ENCODE measurements at places on chromosomes 7 and 10.
A peak's percentile ranks its signal among the peaks of the same experiment; 100 is the strongest.

- DNase-seq: no peak
Observed at GRCh38 chr7:156942708-156943090, 6.8 kb upstream of the NOM1 start.

GRCh38 chr10:43708262-43708661, 59.6 kb upstream of the ZNF32 start:
- DNase-seq: no peak

GRCh38 chr10:61944410-61945147, 43.1 kb downstream of the ARID5B start:
- DNase-seq: no peak

- DNase-seq: no peak
Observed at GRCh38 chr7:2225830-2226229, 6.9 kb downstream of the MAD1L1 start.

GRCh38 chr7:22332461-22332870, 24.5 kb downstream of the RAPGEF5 start:
- DNase-seq: no peak

GRCh38 chr10:98825741-98826140, 379.0 kb upstream of the HPS1 start:
- DNase-seq: no peak

GRCh38 chr10:111126077-111126476, 49.2 kb downstream of the ADRA2A start:
- no peak for DNase-seq

- no peak for DNase-seq
Observed at GRCh38 chr10:84076540-84077195, 62.6 kb upstream of the GHITM start.

DNA sequence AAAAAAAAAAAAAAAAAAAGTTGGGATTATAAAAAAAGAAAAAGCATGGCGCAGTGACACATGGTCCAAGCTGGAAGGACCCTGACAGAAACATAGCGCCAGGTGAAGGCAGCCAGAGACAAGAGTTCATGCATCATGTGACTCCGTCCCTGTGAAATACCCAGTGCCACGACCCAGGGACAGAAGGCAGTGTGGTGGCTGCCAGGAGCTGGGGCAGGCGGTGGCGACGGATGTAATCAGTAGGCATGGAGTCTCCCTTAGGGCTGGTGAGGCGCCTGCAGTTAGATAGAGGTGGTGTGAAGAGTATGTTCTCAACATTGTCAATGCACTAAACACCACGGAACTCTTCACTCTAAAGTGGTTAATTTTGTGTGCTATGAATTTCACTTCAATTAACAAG, 43.9 kb downstream of the STK32C start:
- no peak for DNase-seq

DNA sequence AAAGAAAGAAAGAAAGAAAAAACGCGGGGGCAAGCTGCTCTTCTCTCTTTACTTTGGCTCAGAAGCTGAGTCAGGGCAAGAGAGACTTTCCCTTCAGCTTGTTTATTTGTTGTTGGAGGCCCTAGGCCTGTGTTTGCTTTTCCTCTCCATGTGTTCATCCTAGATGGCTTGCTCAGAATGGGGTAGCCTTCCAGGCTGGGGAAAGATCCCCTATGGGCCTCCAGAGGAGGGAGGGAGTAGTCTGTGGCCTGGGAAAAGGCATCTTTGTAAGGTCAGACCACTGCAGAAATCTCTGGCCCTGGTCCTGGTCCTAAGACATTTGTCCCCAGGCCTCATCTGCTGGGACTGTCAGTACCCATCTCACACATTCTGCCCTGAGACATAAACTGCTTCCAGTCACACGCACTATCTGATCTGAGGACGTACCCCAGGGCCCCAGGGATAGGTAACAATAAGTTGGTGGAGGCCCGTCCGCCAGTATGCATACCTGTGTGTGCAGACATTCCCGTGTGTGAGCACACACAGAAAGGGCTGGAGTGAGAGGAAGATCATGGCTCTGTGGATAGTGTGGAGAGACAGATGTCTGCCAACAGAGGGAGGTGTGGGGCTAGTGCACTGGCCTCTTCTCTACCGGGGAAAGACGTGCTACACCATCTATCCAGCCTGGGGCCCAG, 4.9 kb upstream of the SCD start:
- DNase-seq: peak; percentile 35

DNA sequence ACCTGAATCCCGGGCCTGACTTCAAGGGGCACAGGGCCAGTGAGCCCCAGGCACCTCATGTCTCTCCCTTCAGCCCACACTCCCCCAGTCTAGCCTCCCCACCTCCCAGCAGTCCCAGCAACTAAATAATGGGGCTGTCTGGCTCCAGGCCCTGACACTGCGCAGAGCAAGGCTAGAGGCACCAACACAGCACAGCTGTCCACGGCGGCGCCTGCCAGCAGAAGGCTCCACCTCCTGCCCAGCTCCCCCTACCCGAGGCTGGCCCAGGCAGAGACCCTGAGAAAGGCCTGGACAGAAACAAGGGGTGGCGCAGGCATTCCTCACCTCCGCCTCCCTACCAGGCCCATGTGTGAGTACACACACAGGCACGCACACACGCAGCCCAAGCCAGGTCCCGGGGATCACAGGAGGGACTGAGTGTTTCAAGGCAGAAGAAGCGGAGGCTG, 6.1 kb downstream of the KCNH2 start:
- no peak for DNase-seq

DNA sequence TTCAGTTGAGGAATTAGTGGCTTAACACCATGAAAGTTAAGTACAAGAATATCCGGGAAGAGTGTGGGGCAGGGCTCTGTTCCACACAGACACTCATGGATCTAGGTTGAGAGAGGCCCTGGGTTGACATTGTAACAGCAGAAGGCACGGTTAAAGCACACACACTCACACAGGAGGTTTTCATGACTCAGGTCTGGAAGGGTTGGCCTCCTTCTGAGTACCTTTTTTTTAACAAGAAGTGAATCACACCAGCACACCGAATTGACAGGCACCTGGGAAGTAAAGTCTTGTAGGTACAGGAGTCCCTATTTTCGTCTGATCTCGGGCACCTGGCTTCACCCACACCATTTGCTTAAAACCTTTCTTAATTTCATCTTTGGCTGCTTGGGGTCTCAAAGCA, 509.4 kb upstream of the ADARB2 start:
- DNase-seq: no peak

GRCh38 chr7:15720849-15721471, 34.5 kb upstream of the MEOX2 start:
- DNase-seq: no peak

GRCh38 chr10:118669835-118670234, 74.4 kb upstream of the PRLHR start:
- no peak for DNase-seq

- DNase-seq: no peak
Observed at GRCh38 chr7:128108129-128108528, 76.9 kb upstream of the LRRC4 start.

DNA sequence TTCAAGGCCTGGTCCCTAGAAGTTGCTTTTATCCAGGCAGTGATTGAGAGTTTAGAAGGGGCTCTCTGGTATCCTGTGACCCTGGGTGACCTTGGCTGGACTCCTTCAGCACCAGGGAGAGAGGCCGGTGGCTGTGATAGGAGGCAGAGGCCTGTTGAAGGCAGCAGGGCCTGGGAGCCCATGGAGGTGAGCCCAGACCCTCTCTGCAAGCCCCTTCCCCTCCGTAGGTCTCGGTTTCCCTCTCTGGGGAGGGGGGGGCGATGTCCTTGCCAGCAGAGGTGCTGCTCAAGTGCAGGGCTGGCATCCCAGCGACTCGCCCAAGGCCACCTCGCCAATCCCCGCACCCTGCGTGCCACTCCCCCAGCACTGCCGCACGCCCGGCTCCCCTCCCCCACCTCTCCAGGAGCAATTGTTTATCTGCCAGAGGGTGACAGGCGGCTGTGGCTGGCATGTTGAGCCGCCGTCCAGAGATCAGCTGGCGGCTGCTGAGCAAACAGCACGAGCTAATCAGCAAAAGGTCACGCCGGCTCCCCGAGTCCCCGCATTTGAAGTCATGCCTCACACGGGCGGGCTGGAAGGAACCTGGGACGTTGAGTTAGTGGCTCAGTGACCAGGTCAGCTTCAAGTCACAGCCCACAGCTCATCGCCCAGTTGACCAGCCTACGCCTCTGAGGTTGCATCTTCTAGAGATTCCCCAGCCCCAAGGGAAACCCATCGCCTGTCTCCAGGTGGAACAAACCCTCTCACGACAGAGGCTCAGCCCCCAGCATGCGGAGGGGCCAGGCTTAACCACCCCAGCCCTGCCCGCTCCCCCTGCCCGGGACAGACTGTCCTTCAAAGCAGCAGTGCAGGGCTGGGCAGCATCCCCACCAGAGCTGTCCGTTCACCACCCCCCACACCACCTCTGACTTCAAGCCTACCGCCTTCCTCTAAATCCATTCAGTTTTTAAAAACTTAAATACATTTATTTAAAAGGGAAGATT, 43.7 kb downstream of the ELFN1 start:
- DNase-seq: no peak

GRCh38 chr7:118104812-118105441, 79.0 kb upstream of the LSM8 start:
- no peak for DNase-seq

GRCh38 chr7:85061456-85061855, 125.4 kb downstream of the SEMA3D start:
- DNase-seq: no peak

- no peak for DNase-seq
Observed at GRCh38 chr10:79077488-79078173, 8.9 kb downstream of the ZMIZ1 start.

DNA sequence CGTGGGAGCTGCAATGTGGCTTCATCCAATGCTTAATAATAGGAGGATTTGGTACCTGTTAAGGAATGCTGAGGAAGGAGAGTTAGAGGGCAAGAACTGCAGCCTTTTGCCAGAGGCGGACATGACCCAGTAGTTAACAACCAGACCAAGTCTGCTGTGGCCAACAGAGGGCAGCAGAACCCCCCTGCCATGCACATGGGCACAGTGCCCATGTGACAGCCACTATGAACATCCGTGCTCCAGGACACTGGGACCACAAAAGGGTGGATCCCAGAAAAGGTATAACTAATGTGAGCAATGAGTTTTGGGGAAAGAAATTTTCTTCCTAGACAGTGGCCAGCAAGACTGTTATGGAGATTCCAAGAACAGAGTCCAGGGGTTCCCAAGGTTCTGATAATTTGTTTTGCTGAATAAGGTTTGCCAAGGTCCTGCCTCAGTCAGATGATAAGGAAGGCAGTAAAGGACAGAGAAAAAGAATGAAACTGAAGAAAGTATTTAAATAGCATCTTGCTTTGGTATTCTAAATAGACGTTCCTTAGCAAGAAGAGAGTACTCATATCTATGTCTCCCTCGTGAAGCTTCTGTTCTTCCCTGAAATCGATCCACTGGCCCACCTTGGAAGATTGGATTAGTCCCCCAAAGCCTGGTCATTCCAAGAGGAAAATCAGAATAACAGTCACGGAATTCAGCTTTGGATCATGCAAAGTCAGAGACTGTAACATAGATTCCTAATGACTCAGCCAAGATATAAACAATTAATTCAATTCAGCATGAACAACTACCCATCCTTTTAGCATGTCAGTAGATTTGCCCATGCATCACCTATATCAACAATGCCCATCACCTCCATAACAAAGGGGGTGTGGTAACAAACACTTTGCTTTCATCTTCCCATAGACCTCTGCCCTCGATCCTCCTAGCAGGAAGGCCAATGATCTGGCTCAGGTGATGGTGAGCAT, 56.0 kb downstream of the LGI1 start:
- DNase-seq: peak; percentile 28

DNA sequence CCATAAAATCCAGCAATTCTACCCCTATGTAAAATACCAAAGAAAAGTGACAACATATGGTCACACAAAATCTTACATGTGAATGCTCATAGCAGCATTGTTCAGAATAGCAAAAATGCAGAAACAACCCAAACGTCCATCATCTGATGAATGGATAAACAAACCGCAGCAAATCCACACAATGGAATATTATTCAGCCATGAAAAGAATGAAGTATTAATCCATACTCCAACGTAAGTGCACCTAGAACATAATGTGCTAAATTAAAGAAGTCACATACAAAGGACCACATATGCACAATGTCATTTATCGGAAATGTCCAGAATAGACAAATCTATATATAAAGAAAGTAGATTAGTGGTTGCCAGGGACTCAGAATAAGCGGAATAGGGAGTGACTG, 57.4 kb downstream of the SMURF1 start:
- DNase-seq: no peak

GRCh38 chr10:55227967-55228366, 426.9 kb upstream of the PCDH15 start:
- no peak for DNase-seq

DNA sequence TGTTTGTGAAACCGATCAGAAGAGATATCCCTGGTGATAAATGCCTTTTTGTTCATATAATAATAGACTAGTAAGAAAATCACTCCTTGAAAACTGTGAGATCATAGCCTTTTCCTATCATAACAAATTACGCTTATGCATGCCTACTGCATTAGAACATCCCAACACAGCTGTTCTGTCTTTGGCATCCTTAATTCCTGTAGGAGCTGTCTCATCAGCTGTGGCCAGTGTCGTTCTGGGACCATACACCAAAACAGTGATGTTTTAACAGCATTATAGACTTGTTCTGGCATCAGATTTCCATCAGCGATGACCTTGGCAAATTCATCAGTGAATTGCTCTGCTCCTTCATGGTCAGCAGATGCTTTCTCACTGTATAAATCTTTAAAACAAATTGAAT, 423.6 kb upstream of the LRGUK start:
- DNase-seq: no peak

- DNase-seq: no peak
Observed at GRCh38 chr7:150983893-150984368, 5.8 kb upstream of the KCNH2 start.

GRCh38 chr10:99630433-99630832, 10.2 kb upstream of the SLC25A28 start:
- DNase-seq: no peak

- no peak for DNase-seq
Observed at GRCh38 chr10:34664706-34665105, 150.4 kb downstream of the PARD3 start.

GRCh38 chr7:30566596-30566995, 28.1 kb upstream of the GARS1 start:
- no peak for DNase-seq

DNA sequence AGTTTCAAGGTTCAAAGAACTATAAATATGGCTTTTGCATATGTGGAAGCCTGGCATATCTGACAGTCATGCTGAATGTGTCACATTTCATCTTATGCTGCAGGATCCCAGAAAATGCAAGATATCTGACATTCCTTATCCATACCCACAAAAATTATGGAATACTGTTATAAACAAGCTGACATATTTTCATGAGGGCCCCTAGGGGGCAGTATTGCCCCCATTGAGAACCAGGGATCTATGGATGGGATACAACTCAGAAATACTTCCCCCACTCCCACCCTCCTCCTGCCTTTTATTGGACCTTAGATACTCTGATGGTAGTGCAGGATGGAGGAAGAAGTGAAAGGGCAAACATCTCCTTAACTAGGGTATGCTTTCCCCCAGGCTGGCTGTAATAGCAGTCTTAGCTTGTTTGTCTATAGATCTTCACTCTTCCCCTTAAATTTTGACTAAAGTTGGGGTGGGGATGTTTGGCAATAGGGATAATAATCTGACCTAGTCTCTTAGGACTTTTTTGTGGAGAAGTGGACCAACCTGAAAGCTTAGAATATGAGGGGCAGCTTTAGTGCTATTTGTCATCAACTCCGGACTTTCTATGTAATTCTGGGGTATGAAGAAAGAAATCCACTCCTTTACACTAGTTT, 3.5 kb upstream of the GNGT1 start:
- DNase-seq: no peak
